ENCODE measurements at places on chromosomes 2 and 18.

GRCh38 chr2:68835621-68836020 lies 35.6 kb downstream of the BMP10 start:
- DNase-seq = no peak

GRCh38 chr2:26763019-26763418 lies 1.1 kb upstream of the SLC35F6 start:
- no peak for DNase-seq

DNA sequence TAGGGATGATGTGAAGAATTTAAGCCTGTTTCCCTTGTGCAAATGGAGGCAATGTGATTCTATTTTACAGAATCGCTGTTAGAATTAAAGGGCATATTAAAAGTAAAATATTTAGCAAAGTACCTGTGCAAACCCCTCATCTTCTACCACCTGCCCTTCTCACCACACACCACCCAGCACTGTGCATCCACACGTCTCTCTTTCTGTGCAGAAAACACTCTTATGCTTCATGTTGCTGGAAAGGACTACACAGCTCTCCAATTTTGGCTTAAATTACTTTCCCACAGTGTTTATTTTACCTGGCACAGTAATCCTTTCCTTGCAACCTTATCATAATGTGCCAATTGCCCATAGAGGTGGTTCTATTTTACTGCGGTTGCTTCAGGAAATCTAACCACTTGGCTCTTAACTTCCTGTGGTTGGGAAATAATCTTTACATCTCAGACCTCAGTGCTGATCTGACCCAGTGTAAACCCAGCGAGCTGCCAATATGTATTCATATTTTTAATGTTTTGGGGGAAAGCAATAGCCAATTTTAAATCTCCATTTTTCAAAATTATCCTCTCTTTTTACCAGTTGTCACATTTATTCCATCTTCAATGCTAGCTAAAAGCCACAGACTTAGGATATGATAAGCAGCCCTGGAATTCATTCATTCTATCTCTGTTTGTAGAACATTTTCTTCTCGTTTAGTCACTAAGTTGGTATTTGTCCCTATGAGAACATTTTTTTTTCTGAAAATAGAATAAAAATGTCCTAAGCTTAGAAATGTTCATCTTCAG lies 250.9 kb downstream of the DSEL start:
- no peak for DNase-seq

- DNase-seq = no peak
Measured at GRCh38 chr18:62189208-62189607, 2.2 kb downstream of the RELCH start.

DNA sequence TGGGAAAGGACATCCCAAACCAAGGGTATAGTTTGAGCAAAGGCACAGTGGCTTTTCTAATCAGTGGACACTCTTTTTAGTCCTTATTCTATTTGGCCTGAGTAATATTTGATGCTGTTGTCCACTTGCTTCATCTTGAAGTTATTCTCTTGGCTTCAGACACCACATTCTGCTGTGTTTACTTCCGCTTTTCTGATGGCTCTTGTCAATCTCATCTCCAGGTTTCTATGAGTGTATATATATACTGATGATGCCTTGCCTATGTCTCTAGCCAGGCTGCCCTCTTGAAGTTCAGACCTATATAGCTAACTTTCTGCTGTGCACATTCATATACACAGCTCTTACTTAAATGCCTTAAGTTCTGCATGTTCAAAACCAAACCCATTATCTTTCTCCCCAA lies 83.1 kb downstream of the EFEMP1 start:
- no peak for DNase-seq

GRCh38 chr2:128780434-128781080 lies 461.9 kb upstream of the HS6ST1 start:
- no peak for DNase-seq

DNA sequence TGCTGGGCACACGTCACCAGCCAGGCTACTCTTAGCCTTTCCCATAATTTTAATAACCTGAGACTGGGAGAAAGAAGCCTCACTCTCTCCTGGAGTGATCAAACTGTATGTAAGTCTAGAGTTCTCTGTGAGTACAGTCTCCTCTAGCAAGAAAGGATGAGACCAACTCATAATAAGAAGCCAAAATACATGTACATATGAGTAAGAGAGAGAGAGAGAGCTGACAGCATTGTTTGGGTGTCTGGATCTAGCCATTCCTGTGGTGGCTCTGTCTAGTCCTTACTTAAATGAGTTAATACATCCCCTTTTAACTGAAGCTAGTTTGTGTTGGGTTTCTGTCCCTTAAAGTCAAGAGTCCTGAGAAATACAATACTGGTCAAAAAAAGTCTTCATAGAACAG lies 26.0 kb upstream of the ANXA4 start:
- no peak for DNase-seq
